ENCODE measurements at places on chromosomes 2 and 18.

GRCh38 chr2:21358976-21359375 is 235.2 kb downstream of the TDRD15 start:
- no peak for DNase-seq

DNA sequence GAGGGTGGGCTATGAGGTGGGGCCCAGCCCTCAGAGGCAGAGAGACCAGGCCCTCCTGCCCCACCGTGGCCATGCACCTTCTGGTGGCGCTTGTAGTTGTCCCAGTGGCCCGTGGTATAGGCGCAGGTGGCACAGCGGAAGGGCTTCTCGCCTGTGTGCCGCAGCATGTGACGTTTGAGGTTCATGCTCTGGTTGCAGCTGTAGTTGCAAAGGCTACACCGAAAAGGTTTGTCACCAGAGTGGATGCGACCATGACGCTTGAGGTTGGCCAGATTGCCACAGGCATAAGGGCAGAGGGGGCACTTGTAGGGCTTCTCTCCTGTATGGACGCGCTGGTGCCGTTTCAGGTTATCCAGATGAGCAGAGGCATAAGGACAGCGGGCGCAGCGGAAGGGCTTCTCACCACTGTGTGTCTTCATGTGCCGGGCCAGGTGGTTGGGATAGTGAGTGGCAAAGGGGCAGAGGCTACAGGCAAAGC is 2.9 kb downstream of the ZNF513 start:
- DNase-seq: no peak

DNA sequence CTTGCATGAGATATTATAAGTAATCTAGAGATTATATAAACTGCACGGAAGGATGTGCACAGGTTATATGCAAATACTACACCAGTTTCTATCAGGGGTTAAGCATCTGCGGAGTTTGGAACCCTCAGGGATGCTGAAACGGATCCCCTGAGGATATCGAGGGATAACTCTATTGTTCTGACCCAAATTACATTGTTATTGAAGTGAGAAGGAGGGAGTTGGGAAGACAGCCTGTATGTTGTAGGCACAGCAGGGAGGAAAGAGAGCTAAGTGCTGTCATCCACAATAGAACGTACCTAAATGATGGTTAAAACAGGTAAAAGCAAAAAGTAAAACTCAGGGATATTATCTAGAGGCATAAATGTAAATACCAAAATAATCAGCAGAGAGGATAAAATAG is 44.6 kb upstream of the SMAD2 start:
- no peak for DNase-seq

GRCh38 chr2:65525616-65526231 is 93.3 kb upstream of the SPRED2 start:
- no peak for DNase-seq

GRCh38 chr2:231235217-231235616 is 36.8 kb downstream of the ARMC9 start:
- DNase-seq: no peak

DNA sequence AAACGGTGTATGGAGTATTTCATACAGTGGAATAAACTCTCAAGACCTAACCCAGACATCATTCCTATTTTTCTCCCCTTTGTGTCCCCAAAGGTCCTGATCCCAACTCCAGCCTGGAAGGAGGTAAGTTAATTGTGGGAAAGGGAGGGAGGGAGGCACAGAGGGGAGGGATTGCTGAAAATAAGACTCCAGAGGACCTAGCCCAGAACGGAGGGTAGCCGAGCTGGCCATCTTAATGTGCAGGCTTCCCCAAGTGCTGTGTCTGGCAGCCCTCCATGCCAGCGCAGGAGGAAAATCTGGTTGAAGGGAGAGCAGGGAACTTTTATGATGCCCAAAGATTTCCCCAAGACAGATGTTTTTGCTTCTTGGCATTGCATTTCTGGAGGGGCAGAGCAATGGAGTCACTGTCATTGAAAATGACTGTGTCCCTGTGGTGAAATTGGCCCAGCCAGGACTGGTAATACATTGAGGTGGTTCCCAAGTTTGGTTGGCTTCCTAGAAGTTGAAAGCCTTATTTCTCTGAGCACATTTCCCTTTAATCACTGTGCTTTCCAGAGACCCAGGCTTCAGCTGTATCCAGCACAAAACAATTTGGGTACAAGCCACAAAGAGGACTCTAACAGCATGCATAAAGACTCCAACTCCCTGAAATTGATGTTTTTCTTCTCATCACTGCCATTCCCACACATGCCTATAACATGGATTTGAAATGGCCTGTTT is 202.7 kb downstream of the AGPS start:
- DNase-seq: no peak

DNA sequence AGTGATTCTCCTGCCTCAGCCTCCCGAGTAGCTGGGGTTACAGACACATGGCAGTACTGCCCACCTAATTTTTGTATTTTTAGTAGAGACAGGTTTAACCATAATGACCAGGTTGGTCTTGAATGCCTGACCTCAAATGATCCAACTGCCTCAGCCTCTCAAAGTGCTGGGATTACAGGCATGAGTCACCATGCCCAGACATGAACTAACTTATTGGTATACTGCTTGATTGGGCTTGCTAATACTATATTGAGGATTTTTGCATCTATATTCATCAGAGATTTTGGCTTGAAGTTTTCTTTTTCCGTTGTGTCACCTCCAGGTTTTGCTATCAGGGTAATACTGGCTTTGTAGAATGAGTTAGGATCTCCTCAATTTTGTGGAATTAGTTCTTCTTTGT is 706.1 kb upstream of the HS6ST1 start:
- DNase-seq: no peak

DNA sequence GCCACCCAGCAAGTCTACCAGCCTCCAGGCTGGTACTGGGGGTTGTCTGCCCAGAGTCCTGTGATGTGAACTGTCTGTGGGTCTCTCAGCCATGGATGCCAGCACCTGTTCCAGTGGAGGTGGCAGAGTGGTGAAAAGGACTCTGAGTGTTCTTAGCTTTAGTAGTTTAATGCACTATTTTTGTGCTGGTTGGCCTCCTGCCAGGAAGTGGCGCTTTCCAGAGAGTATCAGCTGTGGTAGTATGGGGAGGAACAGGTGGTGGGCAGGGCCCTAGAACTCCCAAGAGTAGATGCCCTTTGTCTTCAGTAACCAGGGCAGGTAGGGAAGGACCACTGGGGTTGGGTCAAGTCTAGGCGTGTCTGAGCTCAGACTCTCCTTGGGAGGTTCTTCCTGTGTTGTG is 356.7 kb downstream of the STK39 start:
- DNase-seq: no peak

GRCh38 chr2:233234264-233234663 is 17.2 kb upstream of the ATG16L1 start:
- DNase-seq: no peak

DNA sequence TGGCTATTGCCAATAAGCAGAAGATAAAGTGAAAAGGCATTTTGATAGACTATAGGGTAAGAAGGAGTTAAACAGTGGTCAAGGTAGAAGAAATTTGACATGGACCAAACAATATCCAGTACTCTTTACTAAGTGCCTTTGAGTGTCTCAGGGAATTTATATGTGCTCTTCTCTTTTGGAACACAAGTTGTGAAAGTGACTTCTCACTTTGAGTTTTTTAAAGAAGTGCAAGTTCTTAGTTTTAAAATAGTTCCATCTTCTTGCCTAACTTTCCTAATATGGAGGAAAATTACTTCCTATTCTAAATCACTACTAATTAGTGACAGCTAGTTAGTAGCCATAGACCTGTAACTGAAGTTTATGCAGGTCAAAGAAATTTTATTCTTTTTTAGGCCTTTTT is 63.4 kb downstream of the AFTPH start:
- DNase-seq: no peak

DNA sequence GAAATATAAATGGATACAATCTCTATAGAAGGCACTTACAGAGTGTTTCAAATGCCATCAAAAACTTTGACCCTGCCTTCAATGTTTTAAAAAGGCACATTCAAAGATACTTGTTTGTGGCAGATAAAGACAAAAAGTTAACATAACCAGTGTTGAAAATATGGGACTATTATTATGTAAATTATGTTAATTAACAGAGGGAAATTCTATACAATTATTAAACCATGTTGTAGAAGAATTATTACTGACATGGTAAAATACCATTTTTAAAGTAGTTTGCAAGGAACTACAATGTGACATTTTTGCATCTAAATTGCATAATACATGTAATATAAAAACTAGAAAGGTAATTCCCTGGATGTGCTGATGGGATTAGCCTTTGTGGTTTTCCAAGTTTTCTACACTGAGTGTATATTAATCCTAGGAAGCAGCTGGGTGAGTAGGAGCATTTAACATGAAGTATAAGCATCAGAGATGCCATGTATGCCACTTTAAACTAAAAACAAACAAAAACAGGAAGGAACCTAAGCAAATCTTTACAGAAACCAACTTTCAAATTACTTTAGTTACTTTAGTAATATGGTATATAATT is 21.7 kb downstream of the MIB1 start:
- no peak for DNase-seq

DNA sequence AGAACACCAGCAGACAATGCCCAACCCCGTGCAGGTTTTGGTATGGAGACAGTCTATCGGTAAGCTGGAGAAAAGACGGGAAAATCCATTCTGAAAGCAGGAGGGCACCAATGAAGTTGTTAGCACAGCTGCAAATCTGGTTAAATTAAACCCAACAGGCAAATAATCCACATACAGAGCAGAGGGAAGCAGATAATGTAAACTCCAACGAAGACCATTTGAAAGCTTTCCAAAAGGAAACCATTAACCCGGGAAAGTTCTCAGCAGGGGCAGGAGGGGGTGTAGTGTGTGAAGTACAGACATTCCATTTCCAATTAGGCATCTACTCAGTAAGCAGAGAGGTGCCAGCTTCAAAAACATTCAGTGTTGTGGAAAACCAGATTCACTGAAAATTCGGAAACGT is 10.3 kb downstream of the EDAR start:
- DNase-seq: no peak

GRCh38 chr18:78822171-78822948 is 157.3 kb upstream of the SALL3 start:
- DNase-seq: no peak

GRCh38 chr2:138296365-138296764 is 205.2 kb upstream of the SPOPL start:
- DNase-seq: no peak

GRCh38 chr2:163708265-163708664 is 27.5 kb downstream of the FIGN start:
- DNase-seq: no peak

- DNase-seq: no peak
Measured at GRCh38 chr2:70936979-70937811, 1.5 kb downstream of the ATP6V1B1 start.

DNA sequence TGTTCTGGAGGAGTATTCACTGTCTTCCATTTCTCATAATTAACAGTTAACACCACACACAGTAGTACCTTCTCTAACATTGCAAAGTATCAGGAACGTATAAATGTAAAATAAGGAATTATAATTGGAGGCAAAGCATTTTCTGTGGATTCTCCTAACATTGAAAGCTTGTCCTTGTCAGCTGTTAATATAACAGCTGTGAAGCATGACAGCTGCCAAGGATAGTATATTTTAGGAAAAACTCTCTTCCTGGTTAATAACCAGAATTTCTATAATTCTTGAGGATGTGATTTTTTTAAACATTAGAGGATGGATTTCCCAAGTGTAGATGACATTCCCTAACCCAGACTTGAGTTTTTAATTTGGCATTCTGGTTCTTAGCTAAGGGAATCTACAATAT is 110.3 kb downstream of the EPC2 start:
- no peak for DNase-seq

- DNase-seq: no peak
Measured at GRCh38 chr18:61608316-61608715, 275.1 kb downstream of the CDH20 start.

- no peak for DNase-seq
Measured at GRCh38 chr2:165582409-165582808, 112.9 kb downstream of the CSRNP3 start.

- no peak for DNase-seq
Measured at GRCh38 chr2:204550751-204551511, 5.7 kb downstream of the PARD3B start.

GRCh38 chr2:136136931-136137330 is 19.0 kb upstream of the CXCR4 start:
- DNase-seq: no peak

DNA sequence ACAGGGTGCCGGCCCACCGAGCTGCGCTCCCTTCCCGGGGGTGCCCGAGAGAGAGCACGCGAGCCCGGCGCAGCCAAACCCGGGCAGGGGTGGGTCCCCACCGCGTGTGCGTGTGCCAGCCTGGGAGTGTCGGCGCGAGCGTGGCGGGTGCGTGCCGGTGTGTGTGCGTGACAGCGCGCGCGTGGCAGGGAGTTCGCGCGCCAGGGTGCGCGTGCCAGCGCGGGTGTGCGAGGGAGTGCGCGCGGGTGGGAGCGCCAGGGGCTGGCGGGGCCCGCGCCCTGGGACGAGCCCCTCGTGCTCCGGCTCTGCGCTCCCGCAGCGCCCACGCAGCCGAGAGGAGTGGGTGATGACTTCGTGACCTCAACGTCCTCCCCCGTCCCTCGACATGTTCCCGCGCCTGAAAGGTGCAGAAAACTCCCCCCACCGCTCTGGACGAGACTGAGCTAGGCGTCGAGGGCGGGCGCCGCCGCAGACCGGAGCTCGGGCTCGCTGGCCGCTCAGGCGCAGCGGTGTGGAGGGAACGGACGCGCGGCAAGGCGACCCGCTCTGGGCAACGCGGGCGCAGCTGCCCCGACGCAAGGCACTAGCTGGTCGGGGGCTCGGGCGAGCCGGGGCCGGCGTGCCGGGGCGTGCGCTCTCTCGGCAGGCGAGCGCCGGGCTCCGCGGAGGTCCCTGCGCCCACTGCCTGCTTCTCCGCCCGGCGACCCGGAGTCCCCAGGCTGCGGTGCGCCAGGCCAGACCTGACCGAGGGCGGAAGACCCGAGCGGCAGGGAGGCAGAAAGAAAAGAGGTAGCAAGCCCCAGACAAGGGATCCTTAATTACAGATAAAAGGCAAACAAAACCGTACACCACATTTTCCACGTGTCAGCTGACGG is 582.8 kb downstream of the ZEB2 start:
- no peak for DNase-seq

DNA sequence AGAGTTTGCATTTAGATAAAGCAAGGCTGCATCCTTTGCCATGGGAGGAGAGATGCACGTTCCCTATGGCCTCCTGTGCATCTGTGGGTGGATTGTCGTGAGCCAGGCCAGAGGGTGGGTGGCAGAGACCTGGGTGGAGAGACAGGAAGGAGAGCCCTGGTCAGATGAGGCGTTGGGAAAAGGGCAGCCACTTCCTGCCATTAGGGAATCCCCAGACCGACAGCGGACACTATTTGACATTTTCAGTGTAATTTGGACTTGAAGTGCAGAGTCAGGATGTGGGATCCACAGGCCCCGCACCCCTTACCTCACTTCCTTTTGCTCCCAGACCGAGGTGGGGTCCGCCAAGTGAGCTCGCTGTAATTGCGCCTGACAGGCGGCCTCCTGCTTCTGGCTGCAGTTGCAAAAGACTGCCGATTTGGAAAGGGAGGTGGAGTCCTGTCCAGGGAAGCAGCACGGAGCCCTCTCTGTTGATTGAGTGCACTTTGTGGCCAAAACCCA is 150.0 kb downstream of the DYSF start:
- DNase-seq: no peak
